ENCODE measurements at places on chromosomes 4 and X. TPM values are rescaled to one million over a fixed set of nuclear protein-coding genes. Genes with fewer than 3 reads are reported as not detected.

- peaks cover 32% of the 10 kb centered on the region for H3K4me1 ChIP-seq
- no peak overlapping the region for H3K4me3 ChIP-seq
- no peaks in the 10 kb centered on the region for H3K27me3 ChIP-seq
- no peak for DNase-seq
- no peaks in the 10 kb centered on the region for H3K36me3 ChIP-seq
- H3K27ac ChIP-seq, result no peak overlapping the region
Observed at GRCh38 chrX:34903316-34903715, 39.3 kb upstream of the FAM47B start.

DNA sequence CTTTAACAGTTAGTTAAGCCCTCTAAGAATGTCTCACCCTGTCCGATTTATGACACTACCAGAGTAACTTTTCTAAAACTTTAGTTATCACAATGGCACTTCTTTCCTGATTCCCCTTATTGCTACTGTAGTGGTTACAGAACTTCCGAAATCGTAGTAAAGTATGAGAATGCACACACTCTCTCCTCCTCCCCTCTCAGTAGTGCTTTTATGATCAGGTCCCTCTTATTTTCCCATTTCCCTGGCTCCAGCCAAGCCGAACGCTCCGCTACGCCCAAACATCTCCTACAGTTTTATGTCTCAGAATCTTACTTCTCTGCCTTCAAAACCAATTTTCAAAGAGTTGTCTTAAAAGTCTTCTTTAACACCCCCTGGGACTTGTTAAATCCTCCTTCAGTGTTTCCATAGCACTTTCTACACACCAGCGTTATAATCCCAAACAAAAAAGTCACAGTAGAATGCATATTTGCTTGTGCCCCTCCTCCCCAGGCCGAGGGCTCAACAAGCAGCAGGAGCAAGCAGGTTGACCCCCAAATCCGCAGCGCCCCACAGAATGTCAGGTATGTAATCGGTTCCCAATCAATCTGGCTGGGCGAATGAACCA is 671 bp downstream of the HPF1 start:
- no peaks in the 10 kb centered on the region for H3K27me3 ChIP-seq
- H3K4me3 ChIP-seq, result peak overlapping the region; percentile 81
- no peaks in the 10 kb centered on the region for H3K36me3 ChIP-seq
- DNase-seq, result no peak

GRCh38 chr4:42331914-42332368 is 65.3 kb upstream of the SHISA3 start:
- peaks cover 4% of the 10 kb centered on the region for H3K4me1 ChIP-seq
- no peak overlapping the region for H3K27ac ChIP-seq

DNA sequence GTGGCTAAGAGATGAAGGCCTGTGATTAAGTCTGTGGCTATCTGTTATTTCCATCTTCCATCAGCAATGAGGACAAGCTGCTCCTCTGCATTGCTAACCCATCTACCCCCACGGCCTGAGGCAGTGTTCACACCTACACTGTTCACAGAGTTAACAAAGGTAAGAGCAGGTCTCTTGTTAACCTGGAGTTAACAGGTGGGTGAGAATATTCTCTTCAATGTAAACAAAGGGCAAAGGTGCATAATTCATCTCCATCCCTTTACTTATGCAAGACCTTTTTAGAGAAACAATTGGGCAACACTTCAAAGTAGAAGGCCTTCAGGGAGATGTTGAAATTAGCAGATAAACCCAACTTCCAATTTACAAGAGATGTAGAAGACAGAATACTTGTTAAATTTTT is 2.8 kb downstream of the SLC35A2 start:
- H3K27ac ChIP-seq, result peak overlapping the region; percentile 49
- H3K36me3 ChIP-seq, result peaks cover 2% of the 10 kb centered on the region
- no peak overlapping the region for H3K4me3 ChIP-seq

DNA sequence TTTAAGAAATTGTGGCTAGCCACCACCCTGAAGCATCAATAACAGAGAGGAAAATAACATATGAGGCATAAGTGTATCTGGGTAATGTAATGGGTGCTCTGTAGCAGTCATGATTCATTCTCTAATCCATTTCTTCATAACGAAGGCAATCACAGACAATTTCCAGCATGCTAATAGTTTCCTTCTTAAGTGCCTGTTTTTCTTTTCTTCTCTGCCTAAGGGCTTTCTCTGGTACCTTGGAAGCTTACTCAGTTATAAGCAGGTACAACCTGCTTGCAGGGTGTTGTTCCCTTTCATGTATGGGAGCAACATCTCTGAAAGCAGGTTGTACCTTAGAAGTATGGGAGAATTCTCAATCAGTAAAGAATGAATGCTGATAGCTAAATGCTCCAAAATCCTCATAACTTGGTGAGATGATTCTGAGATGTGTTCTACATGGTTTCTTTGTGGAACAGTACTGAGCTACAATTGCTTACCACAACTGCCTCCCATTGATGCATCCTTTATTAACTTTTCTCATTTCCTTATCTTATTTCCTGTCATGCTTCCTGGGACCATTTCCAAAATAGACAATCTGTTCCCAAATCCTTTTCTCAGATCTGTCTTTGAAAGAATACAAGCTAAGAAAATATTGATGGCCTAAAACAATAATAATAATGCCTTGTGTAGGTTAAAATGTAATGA is 247.6 kb downstream of the PAPSS1 start:
- no peaks in the 10 kb centered on the region for H3K27me3 ChIP-seq
- H3K4me1 ChIP-seq, result no peaks in the 10 kb centered on the region
- DNase-seq, result no peak
- no peaks in the 10 kb centered on the region for H3K36me3 ChIP-seq
- no peak overlapping the region for H3K4me3 ChIP-seq

DNA sequence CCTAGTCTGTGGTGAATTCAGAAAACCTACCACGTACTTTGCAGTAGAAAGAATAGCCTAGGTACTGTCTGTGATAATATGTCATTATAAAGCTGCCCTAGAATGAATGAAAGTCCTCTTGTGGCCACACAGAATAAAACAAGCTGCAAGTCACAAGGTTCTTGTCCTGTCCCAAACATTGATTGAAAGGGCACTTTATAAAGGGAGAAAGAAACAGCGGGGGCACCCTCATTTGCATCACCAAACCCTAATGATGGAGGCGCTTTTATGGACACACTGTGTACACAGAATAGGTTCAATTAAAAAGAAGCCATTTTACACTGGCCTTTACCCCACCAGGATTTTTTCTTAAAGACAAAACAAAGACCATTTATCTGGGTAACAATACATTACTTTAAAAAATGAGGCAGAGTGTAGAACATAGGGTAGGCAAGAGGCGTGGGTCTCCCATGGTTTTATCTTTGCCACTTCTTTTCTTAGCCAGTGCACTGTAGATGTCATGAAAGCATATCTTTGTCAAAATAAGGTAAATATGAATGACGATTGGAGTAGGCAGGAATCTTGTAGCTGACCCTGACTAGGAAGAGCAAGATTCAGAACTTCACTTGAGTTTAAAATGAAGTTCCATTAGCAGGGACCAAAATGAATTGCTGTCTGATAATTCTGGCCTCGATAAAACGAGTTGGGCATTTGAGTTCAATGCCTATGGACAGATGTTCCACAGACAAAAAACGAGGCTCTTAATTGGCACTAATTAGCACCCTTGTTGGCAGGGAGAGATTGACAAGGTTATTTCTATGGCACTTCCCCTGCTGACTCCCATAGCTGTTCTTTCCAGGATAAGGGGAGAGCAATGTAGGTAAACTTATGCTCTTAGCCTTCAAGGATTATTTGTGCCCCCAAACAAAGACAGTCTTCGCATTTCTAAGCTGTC is 365.1 kb downstream of the AFF2 start:
- no peaks in the 10 kb centered on the region for H3K27me3 ChIP-seq
- no peak overlapping the region for H3K27ac ChIP-seq
- no peaks in the 10 kb centered on the region for H3K36me3 ChIP-seq
- H3K4me1 ChIP-seq, result peaks cover 2% of the 10 kb centered on the region
- DNase-seq, result no peak

Gene TMEM156
- 0.32 TPM for total RNA-seq

Gene FANCB
- 3.2 TPM for total RNA-seq

Gene CSN1S1
- total RNA-seq, result not detected

Gene SCML2
- total RNA-seq, result 3.3 TPM

Gene HMGB2
- 31.0 TPM for total RNA-seq
